Regular cardiac myocyte (primary cell): ENCODE measurements at places on chromosomes 4 and X. TPM values are rescaled to one million over a fixed set of nuclear protein-coding genes. Genes with fewer than 3 reads are reported as not detected.

Gene MAGEA2B
- not detected in 2 replicates for total RNA-seq

Gene NR3C2
- 3.3 and 8.5 TPM in 2 replicates for total RNA-seq

Gene RS1
- not detected in 2 replicates for total RNA-seq

Gene SMS
- 199 and 408 TPM in 2 replicates for total RNA-seq

Gene NIPAL1
- total RNA-seq, result 1.4 and 2.9 TPM in 2 replicates

Gene DCLK2
- total RNA-seq, result 3.3 and 3.9 TPM in 2 replicates

Gene PDCL2
- total RNA-seq, result not detected in 2 replicates

Gene FREM3
- under 0.01 TPM in 2 replicates for total RNA-seq

Gene KIT
- 2.8 and 3.8 TPM in 2 replicates for total RNA-seq

Gene VCX3B
- not detected in 2 replicates for total RNA-seq

Gene ZDHHC9
- total RNA-seq, result 14.2 and 22.6 TPM in 2 replicates

Gene SHROOM4
- 2.0 and 2.3 TPM in 2 replicates for total RNA-seq

Gene TSPAN6
- 29.9 and 65.4 TPM in 2 replicates for total RNA-seq

Gene MAML3
- total RNA-seq, result 0.58 and 1.7 TPM in 2 replicates

Gene CD38
- total RNA-seq, result under 0.01 and 0.19 TPM in 2 replicates

Gene AMER1
- 1.1 and 1.2 TPM in 2 replicates for total RNA-seq

Gene GLUD2
- total RNA-seq, result 1.1 and 1.2 TPM in 2 replicates

Gene EPGN
- total RNA-seq, result 0.38 and 0.85 TPM in 2 replicates

Gene PIR
- 9.6 and 13.2 TPM in 2 replicates for total RNA-seq

Gene GDPD2
- under 0.01 TPM in 1 of 2 replicates, not detected in the other for total RNA-seq

Gene DGAT2L6
- total RNA-seq, result not detected in 2 replicates

Gene EBP
- total RNA-seq, result 23.4 and 76.1 TPM in 2 replicates

Gene IGSF1
- under 0.01 TPM in 1 of 2 replicates, not detected in the other for total RNA-seq

Gene CLGN
- total RNA-seq, result under 0.01 and 1.1 TPM in 2 replicates

Gene BEX1
- total RNA-seq, result 24.7 and 31.9 TPM in 2 replicates

Gene HHIP
- total RNA-seq, result 19.4 and 69.6 TPM in 2 replicates

Gene RTL9
- under 0.01 TPM in 2 replicates for total RNA-seq

Gene GLRA2
- total RNA-seq, result not detected in 2 replicates

Gene ANXA10
- 62.9 and 67.7 TPM in 2 replicates for total RNA-seq

Gene NKX3-2
- 0.28 TPM in 1 of 2 replicates, not detected in the other for total RNA-seq

Gene MMGT1
- 9.9 and 14.6 TPM in 2 replicates for total RNA-seq

Gene PCDH11X
- under 0.01 TPM in 1 of 2 replicates, not detected in the other for total RNA-seq

Gene INTU
- 3.1 and 11.8 TPM in 2 replicates for total RNA-seq

Gene SPOCK3
- 1.5 and 2.0 TPM in 2 replicates for total RNA-seq

Gene UGT2B15
- total RNA-seq, result not detected in 2 replicates

Gene MAGEA10
- not detected in 2 replicates for total RNA-seq

Gene FGFBP1
- total RNA-seq, result not detected in 2 replicates

Gene GLRA3
- total RNA-seq, result not detected in 2 replicates

Gene NEUROG2
- not detected in 2 replicates for total RNA-seq

Gene SOD3
- total RNA-seq, result 9.4 and 156 TPM in 2 replicates

Gene PRSS12
- 9.3 and 14.6 TPM in 2 replicates for total RNA-seq

Gene UGT8
- total RNA-seq, result under 0.01 and 0.19 TPM in 2 replicates

Gene TET2
- 5.4 and 8.5 TPM in 2 replicates for total RNA-seq

Gene MAGEB1
- not detected in 2 replicates for total RNA-seq

Gene ZC4H2
- total RNA-seq, result 3.1 and 3.7 TPM in 2 replicates

Gene CABS1
- not detected in 2 replicates for total RNA-seq

Gene IGFBP7
- total RNA-seq, result 579 and 2,784 TPM in 2 replicates

Gene ARX
- not detected in 2 replicates for total RNA-seq

Gene USP53
- 52.1 and 131 TPM in 2 replicates for total RNA-seq

Gene CENPI
- 7.3 and 33.5 TPM in 2 replicates for total RNA-seq

Gene DCUN1D4
- total RNA-seq, result 41.6 and 48.5 TPM in 2 replicates

Gene GYPA
- not detected in 2 replicates for total RNA-seq

Gene CRLF2
- total RNA-seq, result not detected in 2 replicates
